NCI-H524 (cell line): ENCODE measurements at places on chromosomes 12 and 14.
A peak's percentile ranks its signal among the peaks of the same experiment; 100 is the strongest.

DNA sequence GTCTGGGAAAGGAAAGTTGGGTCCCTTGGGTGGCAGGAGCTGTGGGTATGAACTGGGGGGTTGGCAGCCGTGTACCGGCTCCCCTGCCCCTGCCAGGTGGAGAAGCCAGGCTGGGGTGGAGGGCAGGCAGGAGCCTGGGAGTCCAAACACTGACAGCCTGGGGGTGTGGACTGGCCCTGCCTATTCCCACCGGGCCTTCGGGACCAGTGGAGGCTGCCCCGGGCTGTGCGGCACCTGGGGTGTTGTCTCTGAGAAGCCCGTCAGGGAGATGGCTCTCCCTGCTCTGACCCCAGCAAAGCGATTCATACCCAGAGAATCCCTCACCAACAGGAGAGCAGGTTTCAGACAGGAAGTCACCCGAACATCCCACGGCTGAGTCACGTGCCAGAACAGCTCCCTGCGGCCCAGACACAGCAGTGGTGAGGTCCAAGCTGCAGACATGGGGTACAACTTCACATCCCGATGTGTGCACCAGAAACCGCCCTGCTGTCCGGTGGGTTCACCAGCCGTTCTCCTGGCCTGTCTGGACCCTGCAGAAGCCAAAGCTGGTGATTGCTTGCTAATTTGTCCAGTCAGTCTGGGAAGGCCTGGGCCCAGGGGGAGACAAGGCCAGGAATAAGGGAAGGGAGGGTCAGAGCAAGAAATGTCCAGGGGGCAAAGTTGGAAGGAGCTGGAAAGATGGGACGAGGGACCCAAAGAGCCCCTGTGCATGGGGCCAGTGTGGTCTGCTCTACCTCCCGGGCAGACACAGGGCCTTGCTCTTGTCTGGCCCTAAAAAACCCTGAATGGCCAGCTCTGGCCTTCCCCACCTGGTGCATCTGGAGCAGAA, 2.1 kb upstream of the GPR132 start:
- no peak for DNase-seq

GRCh38 chr12:24460099-24460498, 488.8 kb downstream of the BCAT1 start:
- DNase-seq: no peak

- DNase-seq: no peak
These were observed 95.3 kb downstream of the BCAT1 start for GRCh38 chr12:24853588-24853987.

DNA sequence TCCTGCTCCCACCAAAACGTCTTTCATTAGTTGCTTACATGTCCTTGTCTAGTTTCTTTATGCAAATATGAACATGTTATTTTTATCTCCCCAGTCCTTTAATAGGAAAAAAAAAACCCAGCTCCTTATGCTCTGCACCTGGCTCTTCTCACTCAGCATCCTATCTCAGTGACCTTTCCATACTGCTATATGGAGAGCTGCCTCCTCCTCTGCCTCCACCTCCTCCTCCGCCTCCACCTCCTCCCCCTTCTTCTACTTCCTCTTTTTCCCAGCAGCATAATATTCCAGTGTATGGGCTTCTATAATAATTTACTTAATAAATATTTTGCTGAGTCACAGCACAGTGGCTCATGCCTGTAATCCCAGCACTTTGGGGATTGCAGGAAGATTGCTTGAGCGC, 31.5 kb downstream of the ABCB9 start:
- DNase-seq: no peak

GRCh38 chr14:98382662-98383061, 889.3 kb downstream of the BCL11B start:
- no peak for DNase-seq

DNA sequence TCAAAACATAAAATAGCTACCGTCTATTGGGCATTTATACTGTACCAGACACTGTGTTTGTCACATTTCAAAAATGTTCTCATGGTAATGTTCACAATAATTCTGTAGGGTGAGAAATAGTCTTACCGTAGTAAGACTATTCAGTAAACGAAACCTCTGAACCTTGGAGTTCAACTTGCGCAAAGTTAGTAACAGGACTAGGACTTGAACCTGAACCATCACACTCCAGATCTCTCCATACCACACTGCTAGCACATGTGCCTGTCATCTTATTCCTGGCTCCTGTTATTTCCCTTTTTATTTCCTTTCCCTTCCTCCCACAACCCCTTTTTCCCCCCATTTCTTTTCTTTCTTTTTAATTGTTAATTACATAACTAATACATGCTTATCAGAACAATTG, 65.4 kb downstream of the PLEKHA5 start:
- DNase-seq: no peak

DNA sequence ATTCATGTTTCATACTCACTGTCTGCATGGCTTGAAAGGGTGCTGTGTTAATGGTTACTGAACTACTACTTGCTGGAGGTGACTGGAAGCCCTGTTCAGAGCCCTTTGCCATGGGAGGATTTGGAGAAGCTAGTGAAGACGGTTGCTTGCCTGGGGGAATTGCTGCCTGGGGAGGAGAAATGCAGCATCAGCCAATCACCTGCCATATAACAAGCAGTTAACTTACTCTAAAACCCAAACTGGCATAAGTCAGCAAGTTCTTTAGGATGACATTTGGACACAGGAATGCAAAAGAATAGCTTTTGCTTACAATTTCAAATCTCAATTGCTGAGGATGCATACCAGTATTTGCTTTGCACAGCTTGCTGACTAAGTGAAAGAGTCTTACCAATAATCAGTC, 23.4 kb upstream of the IPO8 start:
- no peak for DNase-seq

- DNase-seq: no peak
These were observed 386.6 kb downstream of the SYT1 start for GRCh38 chr12:79250960-79251755.

GRCh38 chr12:115032521-115032920, 348.5 kb upstream of the TBX3 start:
- DNase-seq: no peak

- no peak for DNase-seq
These were observed 196.4 kb upstream of the IGF1 start for GRCh38 chr12:102676812-102677211.

- no peak for DNase-seq
These were observed 3.1 kb downstream of the FAM222A start for GRCh38 chr12:109716512-109717389.

- DNase-seq: no peak
These were observed 175.5 kb downstream of the CCDC59 start for GRCh38 chr12:82182601-82183190.

GRCh38 chr14:21047378-21047781, 5.2 kb downstream of the RNASE7 start:
- no peak for DNase-seq

- DNase-seq: no peak
These were observed 45.4 kb downstream of the BCAT1 start for GRCh38 chr12:24903329-24904088.

DNA sequence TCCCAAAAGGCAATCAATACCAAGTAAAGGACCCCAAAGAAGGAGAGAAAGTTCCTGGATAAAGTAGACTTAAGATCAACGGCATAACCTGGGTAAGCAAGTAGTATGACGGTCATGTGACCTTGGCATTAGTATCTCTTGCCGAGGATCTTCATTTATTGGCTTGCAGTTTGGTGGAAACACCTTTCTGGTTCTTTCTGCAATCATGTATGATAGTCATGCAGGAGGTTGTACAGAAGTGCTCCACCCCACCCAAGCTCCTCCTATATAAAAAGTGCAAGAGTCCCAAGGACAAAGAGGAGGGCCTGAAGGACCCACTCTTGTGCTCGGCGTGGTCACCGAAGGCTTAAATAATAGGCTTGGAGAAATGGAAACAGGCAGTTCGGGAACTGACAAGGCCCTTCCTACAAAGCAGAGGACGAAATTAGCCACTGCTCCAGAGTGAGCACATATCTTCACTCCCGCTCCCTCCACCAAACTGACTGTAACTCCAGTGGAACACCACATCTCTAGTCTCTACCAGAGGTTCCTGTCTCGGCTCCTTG, 750 bp downstream of the CS start:
- DNase-seq: peak; percentile 36

- no peak for DNase-seq
These were observed 113.0 kb downstream of the FOXG1 start for GRCh38 chr14:28879573-28879996.

- DNase-seq: no peak
These were observed 341.9 kb downstream of the C12orf75 start for GRCh38 chr12:105672121-105672975.

DNA sequence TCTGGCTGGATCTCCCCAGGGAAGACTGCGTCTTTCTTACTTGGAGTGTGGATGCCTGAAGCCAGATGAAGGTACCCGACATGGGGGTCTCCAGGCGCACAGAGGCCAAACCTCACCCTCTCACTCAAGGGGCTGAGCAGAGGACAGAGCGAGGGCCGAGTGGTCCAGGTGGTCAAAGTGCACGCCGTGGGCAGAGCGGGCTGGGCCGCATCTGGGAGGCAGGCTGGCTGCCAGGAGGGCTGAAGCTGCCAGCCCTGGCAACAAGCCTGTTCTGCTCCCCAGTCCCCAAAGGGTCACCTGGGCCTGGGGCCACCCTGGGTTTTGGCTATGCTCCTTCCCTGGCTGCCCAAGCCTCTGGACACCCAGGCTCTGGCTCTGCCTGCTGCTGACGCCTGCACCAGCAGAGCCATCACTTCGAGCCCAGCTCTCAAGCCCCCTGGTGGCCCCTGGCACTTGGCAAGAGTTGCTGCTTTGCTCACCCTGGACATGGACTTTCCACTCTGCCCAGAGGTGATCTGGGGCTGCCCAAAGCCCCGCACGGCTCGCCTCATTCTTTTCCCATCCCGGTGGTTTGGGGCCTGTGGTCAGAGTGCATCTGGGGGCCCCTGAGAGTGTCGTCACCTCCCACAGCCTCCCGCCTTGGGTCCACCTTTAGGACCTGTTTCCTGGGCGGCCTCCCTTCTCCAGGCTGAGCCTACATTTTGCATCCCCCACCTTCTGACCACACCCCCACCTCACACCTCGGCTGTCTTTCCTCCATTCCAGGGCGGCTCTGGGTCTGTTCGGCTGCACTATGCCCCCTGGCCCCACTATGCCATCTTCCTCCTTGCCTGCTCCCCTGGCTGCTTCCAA, 2.8 kb downstream of the ADSS1 start:
- no peak for DNase-seq

DNA sequence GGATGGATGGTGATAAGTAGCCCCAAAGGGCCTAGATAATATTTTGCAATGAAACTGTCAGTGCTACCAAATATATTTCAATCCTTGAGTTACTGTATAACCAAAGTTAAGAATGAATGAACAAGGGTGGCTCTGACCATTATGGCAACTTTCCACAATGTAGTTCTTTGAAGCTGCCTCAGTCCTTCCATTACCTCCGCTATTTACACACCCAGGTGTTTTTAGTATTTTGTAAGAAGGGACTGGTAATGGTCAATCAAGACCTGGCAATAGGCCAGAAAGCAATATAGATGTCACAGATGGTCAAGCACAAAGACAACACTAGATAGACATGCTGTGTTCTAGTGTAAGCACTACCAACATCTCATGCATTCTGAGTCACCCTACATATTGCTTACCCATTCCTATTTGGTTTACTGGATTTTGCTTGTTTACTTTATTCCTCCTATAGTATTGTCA, 16.3 kb downstream of the DUSP16 start:
- no peak for DNase-seq
